Stimulated activated CD4-positive, alpha-beta T cell treated with anti-CD3 and anti-CD28 coated beads, Interleukin-15, amount 100 ng/mL, for 1 hour (primary cell): ENCODE measurements at places on chromosomes 6 and 20.

- DNase-seq: no peak
Measured at GRCh38 chr20:61316346-61316745, 64.3 kb downstream of the CDH4 start.

GRCh38 chr20:60236613-60237012 is 278.4 kb downstream of the CDH26 start:
- no peak for DNase-seq

DNA sequence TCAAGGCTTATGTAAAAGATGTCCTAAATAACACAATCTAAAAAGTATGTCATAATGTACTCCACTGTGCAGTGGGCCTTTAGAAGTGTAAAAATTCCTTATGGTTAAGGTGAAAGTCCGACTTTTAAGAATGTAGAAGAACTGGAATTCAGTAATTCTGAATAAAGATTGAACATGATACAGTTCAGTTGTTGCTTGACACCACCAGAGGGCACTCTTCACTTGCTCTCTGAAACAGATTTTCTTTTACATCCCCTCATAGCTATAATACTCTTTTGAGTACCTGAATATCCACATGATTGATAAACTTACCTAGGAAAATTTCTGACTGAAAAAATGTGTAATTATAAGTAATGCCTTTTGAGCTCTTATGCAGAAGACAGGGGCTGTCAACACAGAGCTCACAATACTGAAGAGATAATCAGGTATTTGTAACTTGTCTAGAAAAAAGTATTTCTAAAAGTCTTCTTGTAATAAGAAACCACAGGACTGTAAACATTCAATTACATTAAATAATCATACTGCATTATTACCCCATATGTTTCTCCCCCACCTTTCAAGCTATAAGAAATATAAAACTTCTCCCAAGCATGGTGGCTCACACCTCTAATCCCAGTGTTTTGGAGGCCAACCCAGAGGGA is 92.1 kb downstream of the POPDC3 start:
- DNase-seq: no peak

DNA sequence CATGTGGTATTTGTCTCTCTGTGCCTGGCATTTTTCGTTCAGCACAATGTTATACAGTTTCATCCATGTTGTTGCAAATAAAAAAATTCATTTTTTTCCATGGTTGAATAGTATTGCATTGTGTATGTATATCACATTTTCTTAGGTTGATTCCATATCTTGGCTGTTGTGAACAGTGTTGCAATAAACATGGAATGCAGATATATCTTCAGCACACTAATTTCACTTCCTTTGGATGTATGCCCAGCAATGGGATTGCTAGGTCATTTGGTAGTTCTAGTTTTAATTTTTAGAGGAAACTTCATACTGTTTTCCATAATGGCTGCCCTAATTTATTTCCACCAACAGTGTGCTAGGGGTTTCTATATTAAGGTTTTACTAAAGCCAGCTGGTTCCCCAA is 52.6 kb downstream of the GFRAL start:
- no peak for DNase-seq

- DNase-seq: no peak
Measured at GRCh38 chr6:145887969-145888368, 73.4 kb upstream of the FBXO30 start.

DNA sequence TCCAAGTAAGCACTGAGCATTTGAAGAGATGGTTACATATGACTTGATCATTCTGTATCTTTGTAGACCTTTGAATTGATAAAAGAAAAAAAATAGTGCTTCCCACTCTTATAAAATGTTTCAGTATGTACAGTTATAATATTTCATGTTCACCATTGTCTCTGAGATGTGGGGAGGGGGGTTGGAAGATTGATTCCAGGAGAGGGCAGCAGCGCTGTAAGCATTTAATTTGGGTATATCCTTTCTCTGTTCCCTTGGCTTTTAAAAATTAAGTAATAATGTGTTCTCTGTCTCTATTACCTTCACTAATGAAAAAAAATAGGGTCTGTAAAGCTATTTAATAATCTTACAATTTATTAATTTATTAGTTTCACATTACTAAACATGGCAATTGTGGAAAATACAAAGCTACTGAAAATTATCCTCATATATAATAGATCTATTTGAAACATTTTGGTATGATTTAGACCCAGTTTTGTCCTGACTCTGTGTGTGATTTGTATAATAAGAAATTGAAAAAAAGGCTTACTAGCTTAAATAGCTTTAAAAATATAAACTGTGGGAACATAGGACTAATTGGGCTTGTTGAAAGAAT is 341.2 kb downstream of the CDKAL1 start:
- no peak for DNase-seq

DNA sequence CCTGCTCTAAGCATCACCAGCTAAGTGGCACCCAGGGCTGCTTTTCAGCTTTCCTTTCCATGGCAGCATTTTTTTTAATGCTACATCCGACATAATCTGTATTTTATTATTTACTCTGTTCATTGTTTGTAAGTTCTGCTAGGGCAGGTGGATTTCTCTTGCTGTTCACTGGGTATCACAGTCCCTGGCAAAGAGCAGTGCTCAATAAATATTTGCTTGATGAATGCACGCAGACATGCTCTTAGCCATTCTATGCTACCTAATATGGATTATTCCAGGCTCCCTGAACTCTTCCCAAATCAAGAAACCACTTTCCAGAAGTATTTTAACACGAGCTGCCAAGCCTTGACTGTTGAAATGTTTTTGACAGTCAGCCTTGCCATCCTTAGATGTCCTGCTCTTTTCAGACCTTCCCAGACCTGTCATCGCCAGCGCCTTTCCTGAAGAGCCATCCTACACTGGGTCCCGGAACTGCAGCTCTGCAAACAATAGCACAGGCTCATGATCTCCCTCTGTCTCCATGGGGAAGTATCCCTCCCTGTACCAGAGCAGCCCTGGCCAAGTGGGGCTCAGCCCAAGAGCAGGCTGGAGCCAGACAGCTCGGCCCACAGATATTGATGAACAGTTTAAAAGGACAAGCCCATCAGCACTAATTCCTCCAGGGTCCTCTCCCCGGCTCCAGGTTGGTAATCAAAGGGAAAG is 136.5 kb upstream of the CDH4 start:
- no peak for DNase-seq

GRCh38 chr6:146429831-146430230 is 113.8 kb upstream of the RAB32 start:
- DNase-seq: no peak

DNA sequence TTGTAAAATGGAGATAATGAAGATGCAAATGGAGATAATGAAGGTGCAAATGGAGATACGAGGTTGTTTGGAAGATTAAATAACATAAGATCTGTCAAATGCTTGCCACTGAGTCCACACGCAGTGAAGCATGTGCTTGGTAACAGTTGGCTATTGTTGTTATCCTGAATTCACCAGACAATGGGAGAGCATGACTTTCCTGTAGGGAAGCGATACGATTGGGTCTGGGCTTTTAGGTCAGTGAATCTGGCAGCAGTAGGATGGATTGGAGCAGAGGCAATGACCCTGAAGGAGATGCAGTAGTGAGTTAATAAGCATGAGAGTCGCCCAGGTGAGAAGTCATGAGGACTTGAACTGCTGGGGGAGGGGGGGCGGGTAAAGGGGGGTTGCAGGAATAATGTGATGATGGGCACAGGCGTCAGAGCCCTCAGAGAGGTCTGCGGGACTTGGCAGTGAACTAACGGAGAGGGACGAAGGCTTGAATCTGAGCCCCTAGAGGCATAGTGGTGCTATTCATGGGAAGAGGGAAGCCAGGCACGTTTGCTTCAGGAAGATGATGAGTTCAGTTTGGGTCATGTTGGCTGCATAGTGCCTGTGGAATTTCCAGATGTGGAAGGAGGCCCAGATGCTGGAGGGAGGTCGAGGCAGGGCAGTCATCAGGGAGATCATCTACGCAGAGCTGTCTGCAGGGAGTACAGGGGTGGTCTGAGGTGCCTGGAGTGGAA is 55.4 kb downstream of the ZDHHC14 start:
- DNase-seq: no peak

DNA sequence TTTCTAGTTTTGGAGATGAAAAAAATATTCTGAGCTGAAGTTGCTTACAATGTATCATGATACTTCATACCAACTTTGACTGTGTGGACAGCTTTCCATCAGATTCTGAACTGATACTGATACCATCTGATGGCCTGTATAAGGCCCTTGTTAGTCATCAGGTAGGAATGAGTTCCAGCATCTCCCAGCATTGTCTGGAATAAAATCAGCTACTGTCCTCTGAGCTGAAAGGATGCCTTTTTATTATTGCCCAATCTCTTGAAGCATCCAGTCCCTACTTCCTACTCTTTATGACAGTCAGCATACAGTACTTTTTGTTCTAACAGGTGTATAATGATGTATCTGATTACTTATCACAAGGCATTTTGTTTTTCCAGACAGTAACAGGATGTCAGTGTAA is 70.6 kb upstream of the EYA4 start:
- DNase-seq: no peak

DNA sequence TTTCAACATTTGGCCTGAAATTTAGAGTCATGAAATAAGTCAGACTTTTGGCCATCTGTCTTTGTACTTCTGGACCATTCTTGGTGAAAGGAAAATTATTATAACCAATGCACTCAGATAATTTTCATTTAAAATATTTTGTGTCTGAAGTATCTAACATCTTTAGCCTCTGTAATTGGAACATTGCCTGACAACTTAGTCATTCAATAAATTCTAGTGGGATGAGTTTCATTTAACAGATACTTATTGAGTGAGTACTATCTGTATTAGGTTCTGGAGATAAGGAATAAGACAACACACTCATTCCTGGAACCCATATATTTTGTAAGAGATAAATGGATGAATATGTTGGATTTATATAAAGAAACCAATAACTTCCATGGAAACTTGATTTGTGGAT is 536.0 kb downstream of the BCKDHB start:
- no peak for DNase-seq

- DNase-seq: no peak
Measured at GRCh38 chr6:149342525-149342924, 25.0 kb downstream of the TAB2 start.

DNA sequence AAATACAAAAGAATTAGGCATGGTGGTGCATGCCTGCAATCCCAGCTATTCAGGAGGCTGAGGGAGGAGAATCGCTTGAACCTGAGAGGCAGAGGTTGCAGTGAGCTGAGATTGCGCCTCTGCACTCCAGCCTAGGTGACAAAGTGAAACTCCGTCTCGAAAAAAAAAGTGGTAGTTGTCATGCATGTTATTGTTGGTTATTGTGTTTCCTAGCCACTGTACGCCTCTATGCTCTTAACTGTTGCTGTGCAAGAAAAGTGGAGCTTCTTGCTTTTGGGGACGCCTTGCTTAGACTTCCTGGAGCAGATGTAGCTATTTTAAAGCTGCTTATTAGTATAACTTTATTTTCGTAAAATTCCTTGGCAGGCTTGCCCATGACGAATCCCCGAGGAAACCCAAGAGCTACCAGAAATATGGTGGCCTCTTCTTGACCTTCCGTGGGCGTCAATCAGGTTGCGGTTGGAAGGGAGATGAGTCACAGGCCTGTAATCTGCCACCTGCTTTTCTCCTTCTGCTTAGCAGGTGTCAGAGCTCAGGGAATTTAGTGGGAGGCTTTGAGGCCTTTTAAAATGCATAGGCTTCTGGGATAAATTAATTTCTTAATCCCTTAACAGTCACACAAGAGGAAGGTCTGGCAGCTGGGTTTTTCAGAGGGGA is 17.3 kb downstream of the GABRR2 start:
- no peak for DNase-seq

DNA sequence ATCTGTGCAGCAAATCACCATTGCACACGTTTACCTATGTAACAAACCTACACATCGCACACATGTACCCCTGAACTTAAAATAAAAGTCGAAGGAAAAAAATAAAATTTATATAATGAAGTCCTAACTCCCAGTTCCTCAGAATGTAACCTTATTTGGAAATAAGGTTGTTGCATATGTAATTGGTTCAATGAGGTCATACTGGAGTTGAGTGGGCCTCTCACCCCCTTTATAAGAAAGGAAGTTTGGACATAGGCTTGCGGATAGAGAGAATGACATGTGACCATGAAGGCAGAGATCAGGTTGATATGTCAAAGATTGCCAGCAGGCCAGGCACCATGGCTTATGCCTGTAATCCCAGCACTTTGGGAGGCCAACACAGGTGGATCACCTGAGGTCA is 16.1 kb upstream of the ZBTB22 start:
- DNase-seq: no peak

- DNase-seq: no peak
Measured at GRCh38 chr20:60813066-60813465, 439.0 kb upstream of the CDH4 start.

DNA sequence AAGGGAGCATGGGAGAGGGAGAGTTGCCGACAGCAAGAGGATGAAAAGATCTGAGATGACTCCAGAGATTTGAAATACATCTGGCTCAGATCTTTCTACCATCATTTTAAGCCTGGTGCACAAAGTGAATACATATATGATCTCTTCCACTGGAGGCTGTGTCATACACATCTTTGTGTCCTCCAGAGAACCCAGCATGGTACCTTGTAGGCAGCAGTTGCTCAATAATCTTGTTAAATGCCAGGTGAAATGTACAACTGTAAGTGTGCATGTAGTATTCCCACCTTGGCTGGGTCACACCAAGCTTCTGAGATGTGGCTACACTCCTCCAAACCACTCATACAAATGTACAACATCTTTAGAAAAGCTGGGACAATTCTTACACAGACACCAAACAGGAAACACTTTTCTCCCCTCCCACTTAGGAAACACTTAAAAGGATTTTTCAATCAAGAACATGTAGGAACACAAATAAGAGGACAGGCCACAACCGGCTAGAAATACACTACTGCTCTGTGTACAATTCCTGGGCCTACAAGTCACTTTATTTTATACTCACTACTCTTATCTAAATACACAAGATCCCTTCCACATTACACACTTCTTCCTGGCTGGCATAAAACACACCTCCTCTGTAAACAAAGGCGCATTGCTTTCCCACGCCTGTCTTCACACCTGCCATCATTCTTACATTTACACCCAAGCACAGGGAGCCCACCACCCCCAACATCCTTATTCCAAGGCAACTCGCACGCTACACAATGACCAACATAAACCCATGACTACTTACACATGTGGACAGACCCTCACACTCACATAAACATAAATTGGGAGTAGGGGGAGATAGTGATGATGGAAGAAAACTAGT is 3.8 kb upstream of the IER3 start:
- no peak for DNase-seq

GRCh38 chr6:26359765-26360164 is 5.2 kb upstream of the BTN3A2 start:
- no peak for DNase-seq

- no peak for DNase-seq
Measured at GRCh38 chr6:166206510-166207283, 39.0 kb upstream of the TBXT start.

GRCh38 chr6:143806282-143807102 is 36.6 kb upstream of the LTV1 start:
- DNase-seq: peak; percentile 63

GRCh38 chr20:20593447-20594170 is 118.8 kb downstream of the RALGAPA2 start:
- DNase-seq: no peak
